Fibroblast of villous mesenchyme (primary cell): ENCODE measurements at places on chromosomes 16 and 17. TPM values are rescaled to one million over a fixed set of nuclear protein-coding genes. Genes with fewer than 3 reads are reported as not detected.

Gene SLC7A5
- 27.6 and 56.4 TPM in 2 replicates for total RNA-seq

Gene RRN3
- total RNA-seq: 28.7 and 43.2 TPM in 2 replicates

Gene CLEC19A
- not detected in 2 replicates for total RNA-seq

Gene DLX3
- not detected in 2 replicates for total RNA-seq

Gene HEATR9
- total RNA-seq: not detected in 2 replicates

Gene SLFN14
- total RNA-seq: not detected in 2 replicates

Gene MAFG
- total RNA-seq: 20.0 and 23.3 TPM in 2 replicates

Gene MRPL12
- total RNA-seq: 12.1 and 12.6 TPM in 2 replicates

Gene CHST4
- total RNA-seq: not detected in 2 replicates

Gene SLC12A3
- total RNA-seq: not detected in 2 replicates

Gene YPEL2
- 7.1 and 7.8 TPM in 2 replicates for total RNA-seq

Gene STAC2
- under 0.01 TPM in 1 of 2 replicates, not detected in the other for total RNA-seq

Gene CLDN9
- not detected in 2 replicates for total RNA-seq

Gene SPATA22
- 1.3 and 3.5 TPM in 2 replicates for total RNA-seq

Gene CNTNAP4
- total RNA-seq: not detected in 2 replicates

Gene BLTP2
- total RNA-seq: 143 and 176 TPM in 2 replicates

Gene NPIPB12
- total RNA-seq: 15.1 and 18.4 TPM in 2 replicates

Gene TNK1
- under 0.01 and 2.2 TPM in 2 replicates for total RNA-seq

Gene DNASE1L2
- total RNA-seq: 0.64 and 0.86 TPM in 2 replicates

Gene TBC1D3K
- not detected in 2 replicates for total RNA-seq

Gene CA5A
- total RNA-seq: not detected in 2 replicates

Gene VTN
- total RNA-seq: 5.2 and 10.0 TPM in 2 replicates

Gene SLFN12
- 30.6 and 47.9 TPM in 2 replicates for total RNA-seq

Gene AOC2
- total RNA-seq: 0.43 and 0.64 TPM in 2 replicates

Gene COIL
- total RNA-seq: 10.6 and 17.7 TPM in 2 replicates

Gene PHOSPHO1
- total RNA-seq: under 0.01 and 0.32 TPM in 2 replicates

Gene WSCD1
- total RNA-seq: under 0.01 TPM in 1 of 2 replicates, not detected in the other

Gene TMEM238L
- total RNA-seq: not detected in 2 replicates

Gene USP43
- not detected in 2 replicates for total RNA-seq

Gene ANKRD40CL
- total RNA-seq: not detected in 2 replicates

Gene MILR1
- total RNA-seq: 2.6 and 3.9 TPM in 2 replicates

Gene BAHCC1
- total RNA-seq: 6.5 and 8.4 TPM in 2 replicates

Gene TMEM114
- not detected in 2 replicates for total RNA-seq

Gene SHISA6
- under 0.01 TPM in 1 of 2 replicates, not detected in the other for total RNA-seq

Gene RHBDL3
- under 0.01 TPM in 1 of 2 replicates, not detected in the other for total RNA-seq

Gene CKLF
- total RNA-seq: 55.4 and 58.3 TPM in 2 replicates
